ENCODE measurements at places on chromosomes 5 and 9.

- DNase-seq, result no peak
These were observed 156.3 kb downstream of the GOLPH3 start for GRCh38 chr5:32017692-32018367.

- DNase-seq, result no peak
These were observed 142.7 kb downstream of the SGCD start for GRCh38 chr5:156469636-156470035.

GRCh38 chr9:22079873-22080341 is 70.8 kb upstream of the CDKN2B start:
- no peak for DNase-seq

DNA sequence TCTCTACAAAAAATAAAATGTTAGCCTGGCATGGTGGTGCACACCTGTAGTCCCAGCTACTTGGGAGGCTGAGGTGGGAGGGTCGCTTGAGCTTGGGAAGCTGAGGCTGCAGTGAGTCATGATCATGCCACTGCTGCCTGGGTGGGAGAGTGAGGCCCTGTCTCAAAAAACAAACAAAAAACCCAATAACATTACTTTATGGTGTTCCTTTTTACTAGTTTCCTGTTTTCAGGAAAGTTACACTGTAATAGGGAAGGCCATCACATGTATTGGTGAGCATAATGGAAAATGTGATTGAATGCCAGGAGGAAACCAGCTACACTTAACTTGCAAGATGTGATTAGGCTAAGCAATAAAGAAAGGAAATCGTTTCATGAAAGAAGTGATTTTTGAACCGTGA is 42.7 kb downstream of the SV2C start:
- no peak for DNase-seq

- DNase-seq, result no peak
These were observed 10.6 kb upstream of the UBAP2 start for GRCh38 chr9:34059281-34059680.

- DNase-seq, result no peak
These were observed 266.1 kb downstream of the SMARCA2 start for GRCh38 chr9:2281031-2281802.

Data from erythroblast (primary cell).